Neural progenitor cell (in vitro differentiated cells): ENCODE measurements at places on chromosomes 7 and 10.

GRCh38 chr10:132484922-132485321 is 52.7 kb upstream of the INPP5A start:
- no peaks in the 10 kb centered on the region for H3K4me1 ChIP-seq
- H3K4me3 ChIP-seq: no peak overlapping the region
- H3K36me3 ChIP-seq: no peaks in the 10 kb centered on the region
- peaks cover 10% of the 10 kb centered on the region for H3K27me3 ChIP-seq
- H3K27ac ChIP-seq: no peak overlapping the region

DNA sequence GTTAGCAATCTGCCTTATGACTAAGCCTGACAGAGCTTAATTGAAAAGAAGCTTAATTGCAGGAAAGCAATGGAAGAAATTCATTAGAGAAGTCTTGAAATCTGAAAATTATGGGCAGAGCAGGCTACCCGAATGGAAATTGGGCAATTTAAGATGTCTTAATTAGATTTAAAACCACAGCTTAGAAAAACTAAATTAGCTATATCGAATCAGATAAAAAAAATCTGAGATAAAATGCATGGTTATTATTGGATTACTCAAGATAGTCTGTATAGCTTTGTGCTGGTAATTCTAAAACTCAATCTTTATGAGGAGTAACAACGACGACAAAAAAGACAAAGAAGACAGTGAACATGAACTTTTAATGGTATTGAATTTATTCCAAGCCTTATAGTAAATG is 248.1 kb upstream of the LRRN3 start:
- H3K4me1 ChIP-seq: peaks cover 33% of the 10 kb centered on the region
- H3K36me3 ChIP-seq: no peaks in the 10 kb centered on the region
- no peaks in the 10 kb centered on the region for H3K27me3 ChIP-seq

GRCh38 chr7:47228386-47229014 is 353.4 kb downstream of the TNS3 start:
- H3K27ac ChIP-seq: no peak overlapping the region
- no peak overlapping the region for H3K4me3 ChIP-seq
- no peaks in the 10 kb centered on the region for H3K27me3 ChIP-seq
- H3K4me1 ChIP-seq: no peaks in the 10 kb centered on the region
- H3K36me3 ChIP-seq: no peaks in the 10 kb centered on the region

DNA sequence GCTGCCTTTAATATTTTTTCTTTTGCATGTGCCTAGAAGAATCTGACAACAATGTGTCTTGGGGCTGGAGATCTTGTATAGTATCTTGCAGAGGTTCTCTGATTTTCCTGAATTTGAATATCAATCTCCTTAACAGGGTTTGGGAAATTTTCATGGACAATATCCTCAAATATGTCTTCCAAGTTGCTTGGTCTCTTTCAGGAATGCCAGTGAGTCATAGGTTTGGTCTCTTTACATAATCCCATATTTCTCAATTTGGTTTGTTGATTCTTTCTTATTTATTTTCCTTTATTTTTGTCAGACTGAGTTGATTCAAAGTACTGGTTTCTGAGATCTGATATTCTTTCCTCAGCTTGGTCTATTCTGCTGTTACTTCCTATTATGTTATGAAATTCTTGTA is 208.7 kb upstream of the GLI3 start:
- no peaks in the 10 kb centered on the region for H3K27me3 ChIP-seq
- H3K4me3 ChIP-seq: no peak overlapping the region
- no peak overlapping the region for H3K27ac ChIP-seq
- H3K36me3 ChIP-seq: no peaks in the 10 kb centered on the region

DNA sequence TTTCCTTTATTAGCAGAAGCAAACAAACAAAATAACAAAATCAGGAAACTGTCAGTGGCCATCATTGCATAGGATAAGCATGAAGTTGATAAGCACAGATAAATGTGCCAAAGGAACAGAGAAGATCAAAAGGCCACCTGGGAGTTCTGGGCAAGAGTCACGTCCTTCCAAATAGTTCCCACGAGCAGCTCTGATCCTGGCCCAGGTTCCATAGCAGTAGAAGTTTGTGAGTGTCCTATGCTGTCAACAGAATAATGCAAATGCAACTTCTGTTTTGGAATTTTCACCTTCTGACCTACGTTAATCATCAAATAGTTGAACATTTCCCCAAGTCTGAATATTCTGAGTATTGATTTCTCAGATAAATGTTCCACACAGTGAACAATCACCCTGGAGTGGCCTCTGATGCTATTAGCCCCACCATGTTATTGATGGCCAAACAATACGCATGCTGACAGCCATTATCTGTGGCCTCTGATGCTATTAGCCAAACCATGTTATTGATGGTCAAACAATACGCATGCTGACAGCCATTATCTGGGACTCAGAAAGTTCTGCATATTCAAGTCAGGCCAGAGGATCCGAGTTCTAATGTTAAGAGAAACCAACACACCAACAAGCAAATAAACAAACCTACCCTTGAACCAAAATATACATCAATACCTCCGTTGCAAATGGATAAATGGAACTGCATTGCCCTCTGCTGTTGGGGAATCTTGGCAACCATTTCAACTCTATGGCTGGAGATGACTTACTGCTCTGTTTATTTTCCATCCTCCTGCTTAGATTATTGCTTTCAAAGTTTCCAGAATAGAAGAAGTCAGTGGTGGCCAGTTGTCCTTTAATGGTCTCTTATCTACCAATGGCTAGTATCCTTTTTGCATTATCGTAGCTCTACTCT is 63.3 kb downstream of the MRC1 start:
- peaks cover 7% of the 10 kb centered on the region for H3K4me1 ChIP-seq
- DNase-seq: peak; percentile 26
- H3K4me3 ChIP-seq: no peak overlapping the region
- H3K27me3 ChIP-seq: peaks cover 31% of the 10 kb centered on the region
- no peak overlapping the region for H3K27ac ChIP-seq

DNA sequence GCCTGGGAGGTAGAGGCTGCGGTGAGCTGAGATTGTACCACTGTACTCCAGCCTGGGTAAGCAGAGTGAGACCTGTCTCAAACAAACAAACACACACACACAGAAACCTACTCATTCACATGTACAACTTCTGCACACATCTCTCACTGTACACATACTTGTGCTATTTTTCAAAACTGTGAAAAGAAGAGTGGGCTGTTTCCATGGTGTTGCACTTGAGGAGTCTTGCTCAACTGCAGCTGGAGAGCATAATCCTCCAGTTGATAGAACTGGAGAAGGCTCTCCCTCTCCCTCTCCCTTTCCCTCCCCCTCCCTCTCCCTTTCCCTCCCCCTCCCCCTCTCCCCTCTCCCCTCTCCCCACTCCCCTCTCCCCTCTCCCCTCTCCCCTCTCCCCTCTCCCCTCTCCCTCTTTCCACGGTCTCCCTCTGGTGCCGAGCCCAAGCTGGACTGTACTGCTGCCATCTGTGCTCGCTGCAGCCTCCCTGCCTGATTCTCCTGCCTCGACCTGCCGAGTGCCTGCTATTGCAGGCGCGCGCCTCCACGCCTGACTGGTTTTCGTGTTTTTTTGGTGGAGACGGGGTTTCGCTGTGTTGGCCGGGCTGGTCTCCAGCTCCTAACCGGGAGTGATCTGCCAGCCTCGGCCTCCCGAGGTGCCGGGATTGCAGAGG is 43.7 kb upstream of the DLD start:
- no peaks in the 10 kb centered on the region for H3K27me3 ChIP-seq
- H3K27ac ChIP-seq: no peak overlapping the region
- H3K36me3 ChIP-seq: no peaks in the 10 kb centered on the region
- no peaks in the 10 kb centered on the region for H3K4me1 ChIP-seq
- no peak overlapping the region for H3K4me3 ChIP-seq
- DNase-seq: no peak

DNA sequence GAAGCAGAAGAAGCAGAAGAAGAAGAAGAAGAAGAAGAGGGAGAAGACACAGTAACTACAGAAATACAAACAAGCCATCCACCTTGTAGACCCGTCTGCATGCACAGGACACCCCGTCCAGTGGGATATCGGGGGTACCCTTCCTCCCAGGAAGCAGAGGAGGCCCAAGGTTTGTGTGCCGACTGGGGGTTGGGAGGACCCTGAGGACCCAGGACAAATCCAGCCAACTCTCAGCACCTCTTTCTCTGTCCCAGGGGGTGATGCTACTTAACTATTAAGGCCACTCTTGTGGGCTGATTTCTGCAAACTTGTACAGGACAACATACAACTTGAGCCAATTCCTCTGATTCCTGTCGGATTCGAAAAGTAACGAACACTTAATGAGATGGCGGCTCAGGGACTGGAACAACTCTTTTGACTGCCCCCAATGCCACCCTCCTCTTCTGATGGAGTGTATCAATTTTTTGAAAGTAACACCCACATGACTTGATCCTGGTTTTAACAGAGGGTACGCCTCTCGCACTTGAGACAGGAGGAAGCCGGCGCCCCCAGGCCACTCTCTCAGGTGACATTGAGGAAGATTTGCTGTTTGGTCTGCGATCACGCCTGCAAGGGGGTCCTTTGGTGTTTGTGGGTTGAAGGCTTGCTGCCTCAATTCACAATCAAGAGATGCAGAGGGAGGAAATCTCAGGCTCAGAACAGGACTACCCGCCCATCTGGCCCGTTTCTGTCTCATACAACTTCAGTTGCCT is 192.6 kb downstream of the TNS3 start:
- no peak overlapping the region for H3K4me3 ChIP-seq
- no peak for DNase-seq
- H3K36me3 ChIP-seq: no peaks in the 10 kb centered on the region
- H3K4me1 ChIP-seq: no peaks in the 10 kb centered on the region
- H3K27me3 ChIP-seq: no peaks in the 10 kb centered on the region

GRCh38 chr7:19919261-19920095 is 146.1 kb upstream of the TMEM196 start:
- no peak overlapping the region for H3K4me3 ChIP-seq
- no peaks in the 10 kb centered on the region for H3K27me3 ChIP-seq
- H3K36me3 ChIP-seq: no peaks in the 10 kb centered on the region
- DNase-seq: no peak
- H3K4me1 ChIP-seq: no peaks in the 10 kb centered on the region
